ENCODE measurements at places on chromosomes 6 and 20.
A peak's percentile ranks its signal among the peaks of the same experiment; 100 is the strongest.

GRCh38 chr6:71602385-71603007 lies 283.9 kb upstream of the RIMS1 start:
- no peak for DNase-seq

DNA sequence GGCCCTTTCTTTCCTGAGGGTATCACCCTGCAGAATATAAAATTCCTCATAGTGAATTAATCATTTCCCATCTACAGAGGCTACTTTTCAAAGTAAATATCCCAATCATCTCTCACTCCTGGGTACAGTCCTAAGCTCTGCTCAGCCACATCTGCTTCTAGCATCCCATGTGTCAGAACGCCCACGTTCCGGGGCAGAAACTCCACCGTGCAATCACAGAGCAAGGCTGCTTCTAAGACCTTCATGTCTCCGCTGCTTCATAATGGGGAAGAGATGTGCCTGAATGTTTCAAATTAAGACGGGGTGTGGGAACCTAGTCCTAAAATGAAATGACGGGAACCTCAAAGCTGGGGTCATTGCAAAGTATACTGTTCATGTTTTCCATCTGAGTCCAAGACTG lies 208.8 kb upstream of the GMDS start:
- DNase-seq = no peak

DNA sequence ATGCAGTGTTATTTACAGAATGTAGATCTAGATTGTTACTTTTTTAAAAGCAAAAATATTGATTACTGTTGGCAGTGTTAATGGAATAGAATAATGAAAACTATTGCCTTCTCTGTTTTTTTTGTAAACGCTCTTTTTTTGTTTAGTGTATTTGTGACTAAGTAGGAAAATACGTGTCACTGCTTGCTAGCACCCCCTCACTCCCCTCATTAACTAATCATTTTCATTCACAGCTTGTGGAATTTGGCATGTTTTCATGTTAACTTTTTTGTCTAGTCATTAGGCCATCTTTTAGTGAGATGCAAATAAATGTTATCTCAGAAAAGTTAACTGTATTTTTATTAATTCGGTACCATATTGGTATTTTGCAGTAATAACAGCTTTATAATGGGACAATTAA lies 29.8 kb downstream of the ADGRG6 start:
- DNase-seq = no peak

- no peak for DNase-seq
Measured at GRCh38 chr6:144364782-144365181, 79.6 kb downstream of the UTRN start.

- DNase-seq = no peak
Measured at GRCh38 chr6:35483893-35484645, 12.8 kb downstream of the TEAD3 start.

DNA sequence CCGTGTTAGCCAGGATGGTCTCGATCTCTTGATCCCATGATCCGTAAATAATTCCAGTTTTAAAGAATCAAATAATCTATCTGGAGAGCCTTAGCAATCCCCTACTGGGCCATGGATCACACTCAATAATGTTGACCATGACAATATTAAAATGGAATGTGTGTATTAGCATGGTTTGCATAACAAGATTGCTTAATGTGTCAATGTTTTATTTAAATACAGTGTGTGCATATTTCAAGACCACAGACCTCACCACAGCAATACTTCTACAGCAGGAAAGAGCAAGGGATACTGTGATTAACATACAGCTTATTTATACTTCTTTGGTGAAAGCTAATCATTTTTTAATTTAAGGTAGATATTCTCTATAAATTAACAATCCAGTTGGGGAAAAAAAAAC lies 470.4 kb downstream of the TFAP2B start:
- no peak for DNase-seq

DNA sequence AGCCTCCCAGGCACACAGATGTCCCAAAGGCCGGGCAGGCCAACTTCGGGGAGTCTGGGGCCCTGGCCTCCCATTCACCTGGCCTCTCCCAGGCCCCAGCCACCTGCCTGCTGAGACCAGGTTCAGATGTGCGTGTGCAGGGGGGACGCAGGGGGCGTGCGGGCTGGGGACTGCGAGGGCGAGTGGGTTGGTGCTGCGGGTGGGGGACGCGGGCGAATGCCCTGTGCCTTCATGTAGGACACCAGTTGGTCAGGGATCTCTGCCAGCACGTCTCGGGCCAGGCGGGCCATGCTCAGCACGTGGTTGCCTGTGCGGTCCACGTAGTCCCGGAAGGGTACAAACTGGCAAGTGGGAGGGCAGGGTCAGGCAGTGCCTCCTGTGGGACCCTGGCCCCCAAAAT lies 44.5 kb downstream of the RAB44 start:
- no peak for DNase-seq

DNA sequence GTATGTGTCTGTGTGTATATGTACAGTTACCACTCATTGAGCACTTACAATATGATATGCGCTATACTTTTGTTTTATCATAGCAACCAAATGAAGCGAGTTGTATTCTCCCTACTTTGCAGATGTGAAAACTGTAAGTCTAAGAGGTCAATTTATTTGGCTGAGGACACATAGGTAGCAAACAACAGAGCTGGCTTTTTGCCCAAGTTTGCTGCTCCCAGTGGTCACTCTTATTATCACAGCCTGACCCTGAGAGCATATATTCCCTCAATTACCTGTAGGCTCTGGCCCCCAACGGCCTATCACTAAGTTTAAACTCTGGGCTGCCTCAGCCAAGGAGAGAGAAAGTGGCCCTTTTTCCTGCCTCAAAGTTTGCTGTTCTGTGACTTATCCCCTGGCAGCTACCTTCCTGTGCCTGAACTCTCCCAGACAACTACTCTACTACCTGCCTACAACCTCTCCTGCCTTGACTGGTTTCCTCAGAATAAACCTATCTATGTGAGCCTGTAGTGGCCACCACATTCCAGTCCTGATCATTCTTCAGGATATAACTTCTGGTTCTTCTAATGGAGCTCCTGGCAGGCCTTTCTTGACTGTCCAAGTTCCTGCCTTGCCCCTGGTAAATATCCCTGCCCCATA lies 221.8 kb downstream of the FRK start:
- DNase-seq = no peak

DNA sequence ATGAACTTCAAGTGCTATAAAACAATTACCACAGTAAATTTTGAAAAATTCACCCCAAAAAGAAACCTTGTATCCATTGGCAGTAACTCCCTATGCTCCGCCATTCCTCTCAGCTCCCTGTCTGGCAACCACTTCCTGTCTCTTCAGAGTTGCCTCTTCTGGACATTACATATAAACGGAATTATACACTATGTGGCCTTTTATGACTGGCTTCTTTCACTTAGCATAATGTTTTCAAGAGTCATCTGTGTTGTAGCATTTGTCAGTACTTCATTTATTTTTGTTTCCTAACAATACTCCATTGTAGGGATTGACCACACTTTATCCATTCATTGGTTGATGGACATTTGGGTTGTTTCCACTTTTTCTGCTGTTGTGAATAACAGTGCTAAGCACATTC lies 50.1 kb downstream of the CEP43 start:
- DNase-seq = no peak

- DNase-seq = no peak
Measured at GRCh38 chr20:58447511-58448391, 58.7 kb downstream of the VAPB start.

- no peak for DNase-seq
Measured at GRCh38 chr20:31759836-31760518, 20.9 kb downstream of the TPX2 start.

GRCh38 chr6:144723431-144723830 lies 438.3 kb downstream of the UTRN start:
- no peak for DNase-seq

DNA sequence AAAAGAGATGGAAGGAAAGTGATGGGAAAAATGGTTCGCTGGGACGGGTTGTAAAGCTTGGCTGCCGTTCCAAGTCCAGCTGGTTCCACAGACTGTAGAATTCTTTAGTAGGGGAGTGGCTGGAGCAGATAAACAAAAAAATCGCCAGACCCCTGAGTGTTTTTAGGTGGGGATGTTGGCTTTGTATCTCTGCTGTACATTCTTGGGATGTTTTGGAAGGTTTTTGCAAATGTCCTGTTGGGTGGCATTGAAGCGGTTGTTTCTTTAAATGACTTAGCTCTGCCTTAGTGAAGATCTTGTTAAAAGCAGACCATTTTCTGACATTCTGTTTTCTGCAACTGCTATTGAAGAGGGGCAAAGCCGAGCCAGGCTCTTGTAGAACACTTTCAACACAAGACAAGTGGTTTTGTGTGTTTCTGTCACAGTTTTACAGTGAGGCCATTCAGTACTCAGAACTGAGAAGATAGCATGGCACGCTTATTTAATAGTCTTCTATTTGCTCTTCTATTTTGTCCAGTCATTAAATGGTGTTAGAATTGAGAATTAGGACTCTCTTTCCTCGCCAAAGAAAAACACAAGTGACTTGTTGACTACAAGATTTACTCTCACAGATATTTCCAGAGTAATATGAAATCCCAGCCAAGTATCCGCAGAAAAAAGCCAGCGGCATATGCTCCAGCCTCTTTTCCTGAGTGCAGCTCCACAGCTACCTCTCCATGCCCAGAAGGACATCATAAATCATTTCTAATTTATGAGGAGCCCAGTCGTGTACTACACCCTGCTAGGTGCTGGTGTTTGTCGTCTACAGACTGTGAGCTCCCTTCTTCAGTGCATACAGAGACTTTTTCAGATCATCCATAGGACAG lies 65.8 kb downstream of the PHACTR2 start:
- peak; percentile 51 for DNase-seq

DNA sequence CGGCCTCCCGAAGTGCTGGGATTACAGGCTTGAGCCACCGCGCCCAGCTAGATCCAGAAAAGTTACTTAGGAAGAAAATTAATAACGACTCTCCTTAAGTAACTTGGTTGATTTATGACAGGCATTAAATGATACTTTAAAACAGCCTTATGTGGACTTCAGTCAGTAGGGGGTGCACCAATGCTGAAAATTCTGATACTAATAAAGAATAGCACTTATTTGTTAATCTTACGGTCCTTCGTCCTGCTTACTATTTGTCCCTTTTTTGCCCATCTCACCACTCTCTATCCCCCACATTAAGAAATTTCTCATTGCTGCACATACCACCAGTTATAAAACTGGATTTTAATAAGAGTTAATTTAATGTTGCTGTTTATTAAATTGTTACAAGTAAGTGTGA lies 12.7 kb upstream of the PRELID3B start:
- no peak for DNase-seq

DNA sequence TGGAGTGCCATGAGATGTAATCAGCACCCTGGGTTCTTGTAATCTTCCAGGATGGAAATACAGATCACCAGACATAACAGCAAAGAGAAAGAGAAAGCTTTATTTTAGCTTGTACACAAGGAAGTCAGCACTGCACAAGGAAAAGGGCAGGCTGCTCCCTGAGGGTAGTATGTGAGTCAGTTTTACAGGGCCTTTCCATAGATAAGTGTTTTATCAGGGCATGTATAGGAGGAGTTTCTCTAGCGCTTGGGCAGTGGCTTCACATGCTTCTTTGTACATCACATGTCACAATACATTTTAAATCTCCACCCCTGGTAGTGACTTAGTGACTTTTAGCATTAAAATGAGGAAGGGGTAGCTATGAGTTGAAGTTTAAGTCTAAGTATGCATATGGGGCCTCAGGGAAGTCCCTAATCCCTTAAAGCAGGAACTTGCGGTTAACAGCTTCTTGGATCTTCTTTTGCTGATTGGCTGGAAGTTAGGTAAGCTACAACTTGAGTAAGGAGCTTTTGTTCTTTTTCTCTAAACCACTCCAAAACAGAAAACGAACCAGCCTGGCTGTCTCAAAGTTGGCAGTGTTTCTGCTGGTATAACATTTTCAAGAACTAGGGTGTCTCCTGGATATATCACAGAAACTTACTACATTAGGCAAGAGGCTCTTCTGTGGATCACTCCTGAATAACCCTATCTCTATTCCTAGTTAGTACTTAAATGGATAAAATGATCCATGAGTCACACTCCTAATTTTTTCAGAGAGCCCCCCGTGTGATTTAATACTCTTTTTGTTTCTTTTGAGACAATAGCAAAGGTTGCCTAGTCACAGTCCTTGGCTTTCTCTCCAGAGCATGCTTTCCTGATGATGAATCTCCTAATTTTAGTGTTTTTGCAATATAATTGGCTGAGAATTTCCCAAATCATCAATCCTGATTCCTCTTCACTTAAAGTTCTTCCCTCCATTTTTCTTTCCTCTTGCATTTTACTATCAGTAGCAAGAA lies 60.2 kb downstream of the MRAP2 start:
- DNase-seq = no peak

DNA sequence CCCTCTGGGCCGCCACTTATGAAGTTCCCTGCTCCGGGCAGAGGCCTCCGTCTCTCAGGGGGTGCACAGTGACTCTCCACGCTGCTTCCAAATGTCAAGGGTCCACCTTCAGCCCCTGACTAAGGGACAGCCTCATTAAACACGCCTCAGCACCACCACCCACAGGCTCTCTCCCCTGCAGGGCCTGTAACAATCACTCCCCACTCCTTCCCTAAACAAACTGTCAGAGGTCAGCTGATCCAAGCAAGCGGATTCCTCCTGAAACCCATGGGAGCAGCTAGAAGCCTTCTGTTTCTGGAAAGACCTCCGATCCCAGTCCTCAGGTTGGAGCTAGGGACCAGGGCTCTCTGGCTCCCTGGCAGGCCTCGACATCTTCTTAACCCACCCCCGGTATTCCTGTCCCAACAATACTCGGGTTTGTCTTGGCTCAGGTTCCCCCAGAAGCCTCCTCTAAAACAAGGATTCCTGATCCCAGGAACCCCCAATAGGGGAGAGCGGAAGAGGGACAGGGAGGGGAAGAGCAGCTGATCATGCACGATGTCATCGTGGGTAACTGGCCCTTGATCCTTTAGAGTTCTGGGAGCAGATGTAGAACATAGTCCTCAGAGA lies 181.0 kb downstream of the ZNF217 start:
- DNase-seq = no peak

DNA sequence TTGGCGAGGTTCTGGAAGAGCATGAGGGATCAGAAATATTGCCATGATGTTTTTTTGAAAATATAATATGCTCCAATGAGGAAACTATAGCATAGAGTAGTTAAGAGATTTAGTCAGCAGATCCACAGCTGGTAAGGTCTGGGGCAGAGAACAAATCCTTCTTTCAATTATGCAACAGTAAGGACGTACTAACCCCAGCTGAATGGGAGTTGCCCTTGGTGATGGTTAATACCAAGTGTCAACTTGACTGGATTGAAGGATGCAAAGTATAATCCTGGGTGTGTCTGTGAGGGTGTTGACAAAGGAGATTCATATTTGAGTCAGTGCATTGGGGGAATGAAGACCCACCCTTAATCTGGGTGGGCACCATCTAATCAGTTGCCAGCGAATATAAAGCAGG lies 745.5 kb upstream of the NRSN1 start:
- no peak for DNase-seq

DNA sequence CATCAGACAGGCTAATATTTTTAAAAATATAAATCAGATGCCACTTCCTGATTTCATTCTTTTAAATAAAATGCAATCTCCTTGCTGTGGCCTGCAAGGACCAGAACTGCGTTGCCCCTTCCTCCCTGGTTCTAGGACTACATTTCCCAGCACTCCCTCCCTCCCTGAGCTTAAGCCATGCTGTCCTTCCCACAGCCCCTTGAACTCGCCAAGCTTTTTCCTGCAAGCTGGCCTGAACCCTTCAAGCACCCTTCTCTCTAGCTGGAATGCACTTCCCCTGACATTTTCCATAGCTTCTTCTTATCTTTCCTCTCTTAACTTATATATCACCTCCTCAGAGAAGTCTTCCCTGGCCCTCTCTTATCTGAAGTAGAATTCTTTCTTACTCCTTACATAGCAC lies 6.1 kb upstream of the DOK5 start:
- DNase-seq = no peak

- no peak for DNase-seq
Measured at GRCh38 chr20:17621229-17621968, 51.5 kb downstream of the DSTN start.

GRCh38 chr20:818001-818664 lies 15.4 kb upstream of the FAM110A start:
- no peak for DNase-seq
